ENCODE measurements at places on chromosomes 3 and 15.

- no peak for DNase-seq
Observed at GRCh38 chr3:435161-435560, 238.6 kb downstream of the CHL1 start.

- no peak for DNase-seq
Observed at GRCh38 chr15:38626443-38627050, 61.9 kb upstream of the RASGRP1 start.

GRCh38 chr15:38720893-38721567 lies 156.4 kb upstream of the RASGRP1 start:
- no peak for DNase-seq

- no peak for DNase-seq
Observed at GRCh38 chr3:41419809-41420208, 220.5 kb downstream of the CTNNB1 start.

- no peak for DNase-seq
Observed at GRCh38 chr15:71971905-71972304, 146.0 kb downstream of the MYO9A start.

GRCh38 chr15:94346282-94346681 lies 114.9 kb downstream of the MCTP2 start:
- no peak for DNase-seq

- DNase-seq, result no peak
Observed at GRCh38 chr15:76380249-76380648, 43.7 kb downstream of the ISL2 start.

- no peak for DNase-seq
Observed at GRCh38 chr15:28094732-28095521, 4.2 kb downstream of the OCA2 start.

GRCh38 chr3:149581681-149582370 lies 76.0 kb downstream of the WWTR1 start:
- DNase-seq, result no peak

- no peak for DNase-seq
Observed at GRCh38 chr15:77588126-77588525, 44.6 kb downstream of the LINGO1 start.

GRCh38 chr3:25170021-25170420 lies 258.0 kb upstream of the RARB start:
- DNase-seq, result no peak

- DNase-seq, result no peak
Observed at GRCh38 chr15:69624816-69625215, 172.2 kb downstream of the RPLP1 start.

DNA sequence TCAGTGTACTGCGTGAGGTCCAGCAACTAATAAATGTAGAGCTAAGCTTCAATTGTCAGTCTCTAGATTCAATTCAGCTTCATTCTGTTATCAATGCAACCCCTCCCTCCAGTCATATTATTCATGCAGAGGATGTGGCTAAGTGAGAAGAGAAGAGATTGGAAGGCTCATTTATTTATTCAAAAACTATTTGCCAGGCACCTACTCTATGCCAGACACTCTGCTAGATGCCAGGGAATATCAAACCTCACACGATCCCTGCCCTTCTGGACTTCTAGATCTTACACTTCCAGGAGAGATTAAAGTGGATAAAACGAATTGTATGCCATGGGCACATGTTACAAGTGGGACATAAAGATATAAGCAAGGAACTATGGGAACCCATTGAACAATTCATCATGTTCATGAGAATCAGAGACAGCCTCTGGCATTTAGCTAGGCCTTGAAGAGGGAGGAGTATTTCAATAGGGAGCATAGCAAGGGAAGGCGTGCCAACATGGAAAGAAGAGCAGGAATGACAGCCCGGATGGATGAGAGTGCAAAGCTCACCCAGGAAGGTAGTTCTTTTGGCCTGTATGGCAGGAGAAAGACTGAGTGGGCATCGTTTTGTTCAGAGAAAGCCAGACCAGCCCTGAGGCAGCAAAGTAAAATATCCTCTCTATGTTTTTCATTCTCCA lies 75.4 kb downstream of the FGF12 start:
- DNase-seq, result no peak

DNA sequence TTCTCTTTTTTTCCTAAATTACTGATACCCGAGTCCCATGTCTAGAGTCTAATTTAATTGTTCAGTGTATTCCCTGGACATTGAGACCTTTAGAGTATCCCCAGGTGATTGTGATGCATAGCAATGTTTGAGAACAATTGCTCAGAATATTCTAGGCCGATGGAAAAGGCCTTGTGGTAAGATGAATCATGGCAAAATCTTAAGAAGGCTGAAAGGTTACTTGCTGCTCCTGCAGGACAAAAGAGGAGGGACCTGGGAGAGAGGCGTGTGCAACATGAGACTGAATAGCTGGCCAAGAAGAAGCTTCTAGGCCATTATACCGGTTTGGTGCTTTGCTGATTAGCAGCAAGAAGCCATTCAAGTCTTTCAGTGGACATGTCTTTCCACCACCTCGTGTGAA lies 256.6 kb downstream of the ROBO2 start:
- no peak for DNase-seq

DNA sequence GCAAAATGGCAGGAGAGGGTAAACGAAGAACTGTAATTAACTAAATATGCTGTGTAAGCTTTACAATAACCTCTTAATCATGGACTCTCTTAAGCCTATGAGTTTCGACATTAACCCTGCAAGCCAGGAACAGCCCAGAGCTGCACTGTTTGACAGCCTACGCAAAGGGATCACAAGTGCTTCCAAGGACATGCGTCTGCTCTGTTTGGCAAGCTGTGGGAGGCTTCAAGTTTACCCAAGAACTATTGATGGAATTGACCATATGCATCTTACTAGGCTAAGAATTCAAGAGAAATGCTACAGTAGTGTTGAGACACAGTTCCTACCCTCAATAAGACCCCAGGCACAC lies 66.0 kb downstream of the PDZRN3 start:
- no peak for DNase-seq

- DNase-seq, result no peak
Observed at GRCh38 chr3:189999718-190000117, 121.0 kb downstream of the P3H2 start.

DNA sequence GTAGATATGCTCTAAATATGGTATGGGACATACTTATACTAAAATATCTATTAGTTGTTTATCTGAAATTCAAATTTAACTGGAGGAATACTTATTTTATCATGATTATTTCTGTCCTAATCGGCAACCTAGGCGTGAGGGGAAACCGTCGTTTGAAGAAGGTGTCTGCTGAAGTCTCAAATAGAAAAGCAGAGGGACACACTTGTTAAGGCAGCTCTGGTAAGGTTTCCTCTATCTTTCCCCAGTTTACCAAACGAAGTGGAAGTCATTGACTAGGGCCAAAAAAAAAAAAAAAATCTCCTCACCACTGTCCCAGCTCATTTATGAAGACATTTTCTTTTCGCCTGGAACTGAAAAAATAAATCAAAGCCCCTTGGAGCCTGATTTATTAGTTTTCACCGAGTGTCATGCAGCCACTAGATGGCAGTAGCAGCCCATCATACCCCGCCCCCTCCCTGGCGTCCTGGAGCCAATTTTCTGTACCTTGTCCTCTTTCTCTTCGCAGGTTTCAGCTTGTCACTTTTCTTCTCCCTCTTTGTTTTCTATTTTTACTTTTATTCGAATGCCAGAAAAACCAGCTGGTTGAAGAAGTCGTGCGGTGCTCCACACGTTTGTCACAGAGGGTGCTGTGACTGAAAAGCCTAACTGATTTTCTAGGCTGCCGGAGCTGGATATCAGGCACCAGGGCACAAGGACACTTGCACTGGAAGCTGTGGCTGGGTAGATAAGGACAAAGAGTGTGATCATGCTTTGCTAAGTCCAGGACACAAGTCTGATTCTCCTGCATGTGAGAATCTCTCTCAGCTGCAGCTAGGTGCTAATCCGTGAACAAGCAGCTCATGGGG lies 238.7 kb downstream of the ZPLD1 start:
- peak; percentile 9 for DNase-seq

DNA sequence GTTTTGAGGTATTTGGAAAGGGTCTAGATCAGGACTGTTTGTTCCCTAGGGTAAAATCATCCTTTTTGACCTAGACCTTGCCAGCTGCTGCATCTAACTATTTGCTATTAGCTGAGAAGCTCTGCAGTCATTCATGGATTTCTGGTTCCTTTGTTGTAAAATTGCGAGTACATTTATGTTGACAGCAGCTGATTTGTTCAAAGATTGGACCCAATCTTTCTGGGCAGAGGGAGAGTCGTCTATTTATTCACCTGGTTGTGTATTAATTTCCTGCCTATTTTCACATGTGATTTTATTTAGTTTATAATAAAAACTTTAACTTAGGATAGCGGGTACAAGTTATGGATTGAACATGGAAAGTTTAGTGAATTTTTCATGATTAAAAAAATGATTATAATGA lies 236.3 kb downstream of the CNTN4 start:
- DNase-seq, result no peak

GRCh38 chr3:190865828-190866227 lies 3.3 kb upstream of the GMNC start:
- no peak for DNase-seq

- DNase-seq, result no peak
Observed at GRCh38 chr15:98981851-98982722, 25.5 kb downstream of the PGPEP1L start.

DNA sequence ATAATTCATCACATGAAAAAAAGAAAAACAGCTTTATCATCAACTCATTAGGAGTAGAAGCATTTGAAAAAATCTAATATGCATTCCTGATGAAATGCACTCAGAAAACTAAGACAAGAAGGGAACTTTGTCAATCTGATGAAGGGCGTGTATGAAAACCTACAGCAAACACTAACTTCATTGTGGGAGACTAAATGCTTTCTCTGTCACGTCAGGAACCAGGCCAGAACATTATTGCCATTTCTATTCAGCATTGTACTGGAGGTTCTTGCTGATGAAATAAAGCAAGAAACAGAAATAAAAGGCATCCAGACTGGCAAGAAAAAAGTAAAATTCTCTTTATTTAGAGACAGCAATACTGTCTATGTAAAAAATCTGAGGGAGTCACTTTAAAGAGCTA lies 235.2 kb downstream of the GABRB3 start:
- no peak for DNase-seq

DNA sequence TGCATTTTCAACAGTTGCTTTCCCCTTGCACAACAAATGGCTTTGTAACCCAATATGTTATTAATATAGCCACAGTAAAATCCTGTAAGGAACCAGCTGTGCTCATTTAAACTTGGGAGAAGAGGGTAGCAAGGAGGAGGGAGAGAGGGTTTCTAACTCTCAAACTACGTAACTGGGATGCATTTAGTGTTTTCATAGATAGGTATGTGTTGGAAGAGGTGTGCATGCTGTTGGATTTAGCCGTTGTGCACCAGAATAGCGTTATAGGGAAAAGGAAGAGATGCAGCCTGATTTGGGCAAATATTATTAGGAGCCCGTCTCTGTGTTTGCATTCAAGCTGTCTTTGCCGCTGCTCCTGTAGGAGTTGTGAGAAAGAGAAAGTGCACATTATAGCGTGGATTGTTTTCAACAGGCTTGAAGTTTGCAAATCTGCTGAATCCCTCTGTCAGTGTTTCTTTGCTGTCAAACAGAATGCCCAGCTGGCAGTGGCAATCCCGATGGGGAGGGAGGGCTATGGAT lies 39.4 kb downstream of the ARPP21 start:
- no peak for DNase-seq

- no peak for DNase-seq
Observed at GRCh38 chr3:12308517-12308916, 19.6 kb downstream of the PPARG start.

GRCh38 chr15:98830034-98830634 lies 177.5 kb downstream of the PGPEP1L start:
- no peak for DNase-seq

DNA sequence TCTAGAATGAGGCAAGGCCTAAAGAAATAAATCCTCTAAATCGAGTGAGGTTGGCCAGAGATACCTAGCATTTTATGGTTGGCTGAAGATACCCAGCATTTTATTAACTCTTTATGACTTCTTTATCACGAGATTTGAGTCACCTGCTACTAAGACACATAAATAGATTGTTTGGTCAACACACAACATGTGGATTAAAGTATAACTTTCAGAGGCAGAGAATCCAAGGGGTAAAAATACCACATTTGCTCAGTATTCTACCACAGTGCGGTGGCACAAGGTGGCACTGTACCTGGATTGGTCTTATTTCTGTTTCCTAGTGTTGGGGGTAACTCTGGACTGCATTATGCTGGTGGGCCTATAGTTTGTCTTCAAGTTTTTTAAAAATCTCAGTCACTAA lies 27.0 kb upstream of the VILL start:
- DNase-seq, result no peak

DNA sequence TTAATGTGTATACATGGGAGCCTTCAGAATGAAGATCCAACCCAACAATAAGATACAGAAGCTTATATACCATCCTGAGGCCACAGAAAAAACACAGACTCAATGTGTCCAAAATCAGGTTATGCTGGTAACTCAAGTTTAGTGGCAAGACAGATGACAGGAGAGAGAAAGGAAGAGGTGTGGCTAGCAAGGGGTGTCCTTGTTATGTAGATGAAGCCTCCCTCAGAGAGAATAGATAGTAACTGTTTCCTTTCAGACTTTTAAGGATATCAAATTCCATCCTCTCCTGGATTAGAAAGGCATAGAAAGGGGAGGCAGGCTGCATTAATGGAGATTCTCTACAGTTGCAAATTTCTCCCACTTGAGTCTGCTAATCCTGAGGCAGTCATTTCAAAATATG lies 447.4 kb downstream of the GABRB3 start:
- no peak for DNase-seq

GRCh38 chr3:13020159-13020750 lies 53.0 kb downstream of the IQSEC1 start:
- DNase-seq, result no peak

DNA sequence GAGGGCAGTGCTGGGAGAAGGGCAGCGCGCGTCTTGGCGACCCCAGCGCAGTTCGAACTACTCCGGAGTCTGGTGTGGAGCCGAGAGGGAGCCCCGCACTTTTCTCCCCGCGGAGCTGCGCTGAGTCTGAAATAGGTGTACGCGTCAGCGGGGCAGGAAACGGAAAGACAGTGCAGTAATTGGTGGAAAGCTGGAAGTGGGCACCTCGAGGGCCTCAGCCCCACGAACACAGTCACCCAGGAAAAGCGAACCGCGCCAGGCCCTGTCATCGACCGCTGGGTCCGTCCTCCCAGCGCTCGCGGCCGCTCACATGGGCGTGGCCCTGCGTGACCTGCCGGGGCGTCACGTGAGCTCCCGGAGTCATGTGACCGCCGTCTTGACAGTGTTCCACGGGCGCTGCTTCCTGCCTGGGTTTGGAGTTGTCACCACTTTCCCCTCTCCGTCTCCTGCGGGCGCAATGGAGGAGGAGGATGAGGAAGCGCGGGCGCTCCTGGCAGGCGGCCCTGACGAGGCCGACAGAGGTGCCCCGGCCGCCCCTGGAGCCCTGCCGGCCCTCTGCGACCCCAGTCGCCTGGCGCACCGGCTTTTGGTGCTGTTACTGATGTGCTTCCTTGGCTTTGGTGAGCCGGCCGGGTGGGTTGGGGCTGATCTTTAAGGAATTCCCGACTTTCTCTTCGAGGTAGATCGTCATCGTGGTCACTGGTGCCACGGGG lies at the start of gene MFSD1:
MFSD1 (plus strand) TSS at position 359 of the 713 bp plus-strand sequence; CDS start at position 458, 99 bp downstream.
- DNase-seq, result peak; percentile 75

- no peak for DNase-seq
Observed at GRCh38 chr15:92901072-92901761, 1.1 kb downstream of the CHD2 start.

- no peak for DNase-seq
Observed at GRCh38 chr3:181009225-181009624, 19.7 kb upstream of the DNAJC19 start.
